ENCODE measurements at places on chromosomes 3 and 15.
A peak's percentile ranks its signal among the peaks of the same experiment; 100 is the strongest.

- no peak for DNase-seq
Observed at GRCh38 chr15:25185156-25185710, 230.4 kb downstream of the SNRPN start.

DNA sequence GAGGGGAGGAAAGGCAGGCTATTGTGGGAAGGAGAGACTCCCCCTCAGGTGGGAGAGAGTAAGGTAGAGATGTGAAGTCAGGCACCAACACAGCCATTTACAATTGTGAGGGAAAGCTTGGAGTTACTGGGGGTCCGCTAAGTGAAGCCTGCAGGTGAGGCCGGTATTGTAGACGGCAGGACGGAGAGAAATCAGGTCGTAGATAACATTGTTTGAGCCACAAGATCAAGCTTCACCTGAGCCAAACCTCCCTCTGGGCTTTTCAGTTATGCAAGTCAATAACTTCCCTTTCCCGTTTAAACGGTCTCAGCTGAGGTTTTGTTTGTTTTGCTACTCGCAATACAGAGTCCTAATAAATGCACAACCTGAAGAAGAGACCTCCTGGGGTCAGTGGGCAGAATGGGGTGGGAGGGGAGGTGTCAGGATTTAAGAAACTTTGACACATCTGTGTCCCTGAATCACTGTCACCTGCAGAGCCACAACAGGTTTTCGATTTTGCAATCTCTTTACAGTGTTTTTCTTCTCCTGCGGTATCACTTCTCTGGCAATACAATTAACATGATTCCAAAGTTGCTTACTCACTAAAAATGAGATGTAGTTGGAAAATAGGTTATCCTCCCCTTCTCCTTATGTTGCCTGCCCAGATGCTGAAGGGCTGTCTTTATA, 72.0 kb upstream of the GLCE start:
- DNase-seq: no peak

DNA sequence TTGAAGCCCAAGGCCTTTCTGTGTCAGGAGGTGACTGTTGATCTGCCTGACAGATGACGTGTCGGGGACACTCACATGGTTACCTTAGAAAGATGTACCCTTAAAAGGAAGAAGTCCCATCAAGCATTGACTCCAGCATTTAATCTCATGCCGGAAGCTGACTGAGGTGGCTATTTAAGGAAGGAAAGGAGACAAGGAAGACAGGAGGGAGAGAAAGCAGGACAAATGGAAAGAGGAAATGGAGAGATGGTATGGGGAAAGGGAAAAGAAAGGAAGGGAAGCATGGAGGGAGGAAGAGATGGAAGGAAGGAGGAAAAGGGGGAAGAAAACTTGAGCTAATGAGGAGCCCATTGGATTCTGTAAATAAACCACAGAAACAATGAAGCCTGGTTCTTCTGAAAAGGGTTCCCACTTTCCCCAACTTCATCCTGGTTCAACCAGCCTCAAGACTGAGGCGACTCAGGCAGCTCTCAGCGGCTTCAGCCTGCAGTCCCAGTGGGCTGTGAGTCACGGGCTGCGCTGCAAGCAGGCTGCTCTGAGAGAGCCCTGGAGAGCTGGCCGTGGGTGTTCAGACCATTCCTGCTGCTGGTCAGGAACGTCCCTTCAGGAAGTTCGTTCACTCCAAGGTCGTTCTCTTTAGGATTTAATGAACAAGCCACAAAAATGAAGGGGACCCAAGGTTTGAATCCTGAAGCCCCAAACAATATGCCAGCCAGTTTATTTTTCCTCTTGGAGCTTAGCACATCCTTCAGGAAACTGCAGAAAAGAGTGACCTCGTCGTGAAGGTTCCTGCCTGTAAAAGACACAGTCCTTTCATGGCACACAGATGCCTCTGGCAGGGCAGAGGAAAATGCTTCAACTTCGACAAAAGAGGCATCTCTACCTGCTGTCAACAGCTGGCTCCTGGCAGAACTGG, 69.6 kb upstream of the THBS1 start:
- no peak for DNase-seq

GRCh38 chr3:36175916-36176461, 204.3 kb upstream of the STAC start:
- peak; percentile 7 for DNase-seq

DNA sequence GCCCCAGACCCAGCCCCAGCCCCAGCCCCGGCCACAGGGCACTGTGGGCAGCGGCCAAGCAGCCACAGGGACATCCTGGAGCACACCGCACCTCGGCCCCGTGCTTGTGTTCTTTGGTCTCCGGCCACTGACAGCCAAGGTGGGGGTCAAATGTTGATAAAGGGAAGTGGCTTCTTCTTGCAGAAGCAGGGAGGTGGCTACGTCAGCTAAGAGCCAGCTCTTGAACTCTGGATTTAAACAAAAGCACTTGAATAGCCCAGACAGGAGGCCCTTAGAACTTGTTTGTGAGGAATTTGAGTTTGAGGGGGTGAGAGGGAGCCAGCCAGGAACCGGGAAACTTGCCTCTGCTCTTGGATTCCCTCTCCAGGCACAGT, 135.8 kb upstream of the ABHD17C start:
- no peak for DNase-seq

GRCh38 chr3:57958642-57959422, 49.4 kb upstream of the FLNB start:
- no peak for DNase-seq

DNA sequence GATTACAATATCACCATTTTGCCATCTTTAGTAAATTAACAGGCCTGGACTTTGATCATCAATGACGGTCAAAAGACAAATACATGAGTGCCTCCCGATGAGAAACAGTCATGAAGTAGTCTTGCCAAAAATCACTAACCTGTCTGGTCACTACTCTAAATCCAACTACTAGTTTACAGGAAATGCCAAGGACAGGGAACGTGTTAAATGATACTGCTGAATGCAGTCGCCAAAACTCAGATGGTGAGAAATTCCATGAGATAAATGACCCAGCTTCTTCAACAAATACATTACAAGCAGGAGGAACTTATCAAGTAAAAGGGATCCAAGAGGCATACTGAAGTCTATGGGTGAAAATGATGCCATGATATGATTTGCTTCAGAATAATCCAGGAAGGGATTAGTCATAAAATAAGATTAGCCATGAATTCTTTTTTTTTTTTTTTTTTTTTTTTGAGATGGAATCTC, 35.8 kb upstream of the ATP13A3 start:
- DNase-seq: no peak

DNA sequence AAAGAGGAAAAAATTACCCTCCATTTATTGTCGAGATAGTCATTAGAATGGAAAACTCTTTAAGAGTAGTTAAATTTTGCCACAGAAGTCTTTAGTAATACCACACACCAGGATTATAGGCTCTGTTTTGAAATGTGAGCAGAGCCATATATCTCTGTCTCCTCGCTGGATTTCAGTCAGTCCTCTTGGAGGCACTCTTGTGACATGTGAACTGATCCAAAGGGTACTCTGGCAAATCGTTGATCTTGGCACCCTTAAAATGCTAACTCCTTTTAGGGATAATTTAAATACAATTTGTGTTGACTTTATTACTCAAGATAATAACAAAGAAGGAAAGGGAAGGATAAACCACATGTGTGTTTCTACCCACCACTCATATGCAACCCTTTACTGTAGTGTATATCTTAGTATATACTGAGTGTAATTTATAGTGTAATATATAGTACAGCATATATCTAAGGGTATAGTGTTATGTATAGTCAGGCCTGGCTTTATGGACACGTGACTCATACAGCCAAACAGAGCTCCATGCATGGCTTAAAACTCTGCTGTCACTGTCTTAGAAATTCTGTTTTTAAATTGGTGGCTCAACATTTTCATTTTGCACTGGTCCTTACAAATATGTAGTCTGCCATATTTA, 12.3 kb upstream of the KPNA4 start:
- no peak for DNase-seq
